ENCODE measurements at places on chromosomes 1 and 21. TPM values are rescaled to one million over a fixed set of nuclear protein-coding genes. Genes with fewer than 3 reads are reported as not detected.

DNA sequence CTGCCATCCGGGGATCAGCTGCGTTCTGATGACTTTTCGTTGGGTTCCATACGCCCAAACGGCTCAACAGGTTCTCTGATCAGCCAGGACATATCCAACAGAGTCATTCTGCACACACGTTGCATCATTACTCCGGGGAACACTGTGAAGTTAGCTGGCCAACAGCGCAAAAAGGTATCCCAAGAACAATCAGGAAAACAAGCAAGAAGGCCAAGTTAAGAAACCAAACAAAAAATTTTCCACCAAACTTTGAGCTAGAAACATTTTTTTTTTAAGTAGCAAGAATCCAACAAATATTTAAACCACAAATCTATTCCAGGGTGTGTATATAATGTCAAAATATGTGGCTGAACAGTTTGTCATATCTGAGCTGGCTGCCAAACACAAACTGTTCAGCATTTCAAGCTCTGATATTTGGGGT is 29.2 kb downstream of the NID1 start:
- DNase-seq = peak; percentile 65

DNA sequence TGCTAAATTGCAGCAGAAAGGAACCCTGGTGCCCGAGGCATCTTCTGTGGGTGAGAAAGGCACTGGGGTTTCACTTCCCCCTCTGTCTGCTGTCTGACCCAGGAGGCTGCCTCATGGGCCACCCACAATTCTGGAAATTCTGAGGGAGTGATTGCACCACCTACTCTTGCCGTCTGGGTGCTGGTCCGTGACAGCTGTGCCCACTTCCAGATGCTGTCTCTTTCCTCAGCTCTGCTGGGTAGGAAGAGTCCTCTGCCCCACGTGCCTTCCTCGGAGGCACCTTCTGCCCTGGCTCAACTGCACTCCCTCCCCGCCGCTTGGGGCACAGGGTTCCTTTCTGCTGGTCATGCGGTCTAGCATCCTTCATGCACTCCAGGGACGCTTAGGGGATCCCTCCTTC is 96.3 kb downstream of the ARHGEF10L start:
- DNase-seq = no peak

DNA sequence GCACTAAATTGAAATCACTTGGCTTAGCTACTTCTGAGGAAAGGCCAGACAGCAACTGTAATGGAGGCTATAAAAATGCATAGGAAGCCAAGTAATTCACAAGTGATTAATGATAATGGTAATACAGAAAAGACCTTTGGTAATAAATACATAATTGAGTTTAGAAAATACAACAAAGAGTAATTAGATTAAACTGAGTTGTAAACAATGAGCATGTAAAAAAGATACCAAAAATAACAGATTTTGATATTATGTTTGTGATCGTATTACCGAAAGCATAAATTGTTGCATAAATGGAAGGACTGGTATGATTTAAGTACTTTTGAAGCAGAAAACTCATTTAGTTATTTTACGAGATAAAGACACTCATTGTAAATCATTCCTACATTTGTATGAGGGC is 556.7 kb upstream of the TMPRSS15 start:
- no peak for DNase-seq

GRCh38 chr1:12541274-12542137 is 76.5 kb downstream of the DHRS3 start:
- DNase-seq = peak; percentile 74

DNA sequence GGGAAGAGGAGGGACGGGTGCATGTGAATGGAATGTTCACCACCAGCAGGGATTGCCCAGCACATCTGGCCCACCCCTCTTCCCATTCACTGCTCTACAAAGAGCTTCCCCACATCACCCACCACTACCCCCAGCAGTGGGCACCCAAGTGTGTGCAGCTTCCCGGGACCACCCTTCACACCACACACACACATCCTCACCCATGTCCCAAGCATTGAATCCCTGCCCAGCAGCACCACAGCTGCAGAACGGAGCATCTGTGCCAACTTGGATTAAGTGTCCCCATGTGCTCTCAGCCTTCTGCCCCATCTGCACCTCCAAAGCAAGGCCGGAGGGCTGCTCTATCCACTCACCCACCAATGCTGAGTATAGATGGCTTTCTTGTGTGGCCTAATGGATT is 141.4 kb downstream of the PSMG1 start:
- DNase-seq = no peak

DNA sequence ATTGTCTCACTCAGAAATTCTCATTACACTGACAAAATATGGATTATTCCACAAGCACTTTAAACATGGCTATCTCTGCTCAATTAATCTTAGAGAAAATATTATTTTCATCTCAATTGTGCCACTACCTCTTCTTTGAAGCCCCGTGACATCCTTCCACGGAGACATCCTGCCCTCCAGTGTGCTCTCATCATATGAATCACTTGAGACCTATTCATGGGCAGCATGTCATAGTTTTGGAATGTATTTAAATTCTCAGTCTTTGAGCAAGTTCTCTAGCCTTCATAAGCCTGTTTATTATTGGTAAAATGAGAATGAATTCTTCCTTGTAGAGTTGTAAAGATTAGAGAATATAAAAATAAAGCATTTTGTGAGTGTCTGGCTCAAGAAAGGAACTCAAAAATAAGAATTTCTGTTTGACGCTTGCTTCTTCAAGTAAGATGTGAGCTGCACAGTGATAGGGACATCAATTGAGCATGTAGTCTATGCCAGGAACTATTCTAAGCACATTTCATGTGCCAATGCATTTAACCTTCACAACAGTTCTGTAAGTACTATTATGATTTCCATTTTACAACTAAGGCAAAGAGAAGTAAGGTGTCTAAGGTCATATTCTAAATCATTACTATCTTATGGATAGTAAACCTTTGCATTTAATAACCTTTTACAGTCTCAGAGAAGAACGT is 557.4 kb upstream of the ZRANB2 start:
- DNase-seq = no peak

GRCh38 chr1:18651713-18652112 is 21.1 kb downstream of the PAX7 start:
- no peak for DNase-seq

DNA sequence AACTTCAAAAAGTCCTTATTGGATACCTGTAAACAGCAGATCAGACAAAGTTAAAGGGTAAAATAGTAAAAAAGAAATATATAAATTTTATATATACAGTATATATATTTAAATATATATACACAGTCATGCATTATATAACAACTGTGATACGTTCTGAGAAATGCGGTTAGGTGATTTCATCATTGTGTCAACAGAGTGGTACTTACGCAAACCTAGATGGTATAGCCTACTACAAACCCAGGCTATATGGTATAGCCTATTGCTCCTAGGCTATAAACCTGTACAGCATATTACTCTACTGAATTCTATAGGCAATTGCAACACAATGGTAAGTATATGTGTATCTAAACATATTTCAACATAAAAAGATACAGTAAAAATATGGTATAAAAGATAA is 222.7 kb downstream of the NUF2 start:
- no peak for DNase-seq

DNA sequence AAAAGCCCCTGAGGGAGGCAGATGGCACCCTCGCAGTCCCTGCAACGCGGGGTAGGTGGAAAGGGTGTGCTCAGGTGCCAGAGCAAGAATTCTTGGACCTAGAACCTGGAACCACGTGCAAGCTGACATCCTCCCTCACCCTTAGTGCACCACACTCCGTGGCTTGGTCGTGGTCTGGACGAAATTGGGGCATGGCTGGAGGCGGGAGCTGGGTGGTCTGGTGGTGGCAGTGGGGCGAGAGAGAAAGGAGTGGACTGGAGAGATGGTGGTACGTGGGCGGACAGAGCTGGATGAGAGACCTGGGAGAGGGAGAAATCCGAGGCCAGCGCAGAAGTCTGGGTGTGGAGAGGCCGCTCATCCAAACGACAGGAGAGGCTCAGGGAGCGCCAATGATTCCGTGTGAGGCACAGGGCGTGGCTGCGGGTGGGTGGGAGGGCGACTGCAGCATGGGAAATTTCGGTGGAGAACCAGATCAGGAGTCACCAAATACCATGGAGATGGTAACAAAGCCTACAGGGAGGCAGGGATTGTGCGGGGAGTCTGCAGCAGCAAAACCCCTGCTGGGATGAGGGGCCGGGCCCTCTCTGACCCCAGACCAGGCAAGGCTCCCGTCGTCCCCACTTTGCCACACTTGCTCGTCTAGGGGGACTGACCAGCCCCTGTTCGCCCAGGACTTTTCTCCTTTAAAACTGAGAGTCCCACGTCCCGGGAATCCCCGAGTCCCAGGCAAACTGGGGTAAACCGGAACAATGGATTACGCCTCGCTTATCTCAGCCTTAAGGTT is 31.9 kb downstream of the CDCP2 start:
- no peak for DNase-seq

DNA sequence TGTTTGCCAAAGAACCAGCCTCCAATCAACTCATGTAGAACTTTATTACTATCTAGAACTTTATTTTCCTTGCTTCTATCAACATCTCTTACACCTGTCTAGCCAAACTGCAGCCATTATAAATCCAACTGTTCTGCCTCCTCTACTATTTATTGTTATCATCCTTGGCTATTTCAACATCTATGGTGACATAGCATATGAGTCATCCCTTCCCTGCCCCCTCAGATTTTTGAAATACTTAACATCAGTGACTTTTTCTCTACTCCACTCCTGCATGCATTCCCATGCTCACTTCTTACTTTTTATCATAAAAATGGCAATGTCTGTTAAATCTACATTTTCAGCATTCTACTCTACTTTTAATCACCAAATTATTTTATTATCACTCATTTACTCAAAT is 544.9 kb upstream of the NEGR1 start:
- DNase-seq = no peak

DNA sequence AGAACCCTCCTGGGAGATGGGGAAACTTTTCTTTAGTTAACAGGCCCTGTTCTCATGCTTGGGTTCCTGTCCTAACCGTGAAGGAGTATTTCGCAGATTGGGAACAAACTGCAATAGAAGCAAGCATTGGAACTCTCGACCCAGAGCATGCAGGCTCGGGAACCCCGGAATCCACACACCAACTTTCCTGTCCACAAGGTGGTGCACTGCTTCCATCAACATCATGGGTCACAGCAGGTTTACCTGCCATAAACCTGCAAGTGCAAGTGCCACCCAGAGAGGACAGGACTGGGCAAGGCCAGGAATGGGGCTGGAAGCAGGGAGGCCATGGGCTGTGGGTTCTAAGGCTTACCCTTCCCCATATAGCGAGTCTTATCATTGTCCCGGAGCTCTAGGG is 6.9 kb downstream of the ENO1 start:
- no peak for DNase-seq

DNA sequence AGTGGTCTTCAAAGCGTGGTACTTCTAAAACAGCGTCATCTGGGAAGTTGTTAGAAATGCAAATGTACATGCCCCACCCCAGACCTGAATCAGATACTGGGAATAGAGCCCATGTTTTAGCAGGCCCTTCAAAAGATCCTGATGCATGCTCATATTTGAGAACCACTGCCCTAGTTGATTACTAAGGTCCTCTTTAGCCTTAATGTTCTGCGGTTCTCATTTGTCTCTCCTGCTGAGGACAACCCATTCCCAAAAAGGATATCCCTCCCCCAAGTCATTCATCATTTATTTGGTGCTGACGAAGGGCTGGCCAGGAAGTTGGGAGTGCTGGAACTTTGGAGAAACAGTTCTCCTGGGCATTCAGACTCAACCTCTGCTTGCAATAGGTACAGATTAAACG is 92.4 kb upstream of the RALGPS2 start:
- no peak for DNase-seq

Gene CYP4A11
- not detected for total RNA-seq

Gene LCA5L
- 1.7 TPM for total RNA-seq

Gene XCL2
- not detected for total RNA-seq

Gene TPTE
- total RNA-seq = not detected

Gene ZBTB8B
- not detected for total RNA-seq

Gene ADGRB2
- 7.7 TPM for total RNA-seq

Gene AUNIP
- total RNA-seq = not detected

Gene DNAH14
- total RNA-seq = 2.2 TPM

Gene TNFSF4
- total RNA-seq = 0.22 TPM
